Neural crest cell (in vitro differentiated cells): ENCODE measurements at places on chromosomes 7 and 10. TPM values are rescaled to one million over a fixed set of nuclear protein-coding genes. Genes with fewer than 3 reads are reported as not detected.

DNA sequence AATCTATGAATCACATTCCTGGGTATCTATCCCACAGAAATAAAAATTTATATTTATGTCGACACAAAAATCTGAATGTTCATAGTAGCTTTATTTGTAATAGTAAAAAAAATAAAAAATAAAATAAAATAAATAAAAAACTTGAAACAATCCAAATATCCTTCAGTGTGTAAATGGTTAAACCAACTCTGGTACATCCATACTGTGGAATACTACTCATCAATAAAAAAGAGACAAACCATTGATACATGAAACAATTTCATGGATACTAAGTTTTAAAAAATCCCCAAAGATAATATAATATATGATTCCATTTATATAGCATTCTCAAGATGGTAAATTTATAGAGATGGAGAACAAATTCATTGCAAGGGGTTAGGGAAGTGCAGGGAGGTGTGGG is 48.6 kb downstream of the USP6NL start:
- no peaks in the 10 kb centered on the region for H3K27me3 ChIP-seq
- no peak overlapping the region for H3K4me3 ChIP-seq
- H3K4me1 ChIP-seq: peaks cover 6% of the 10 kb centered on the region
- H3K36me3 ChIP-seq: peaks cover 11% of the 10 kb centered on the region
- DNase-seq: no peak

DNA sequence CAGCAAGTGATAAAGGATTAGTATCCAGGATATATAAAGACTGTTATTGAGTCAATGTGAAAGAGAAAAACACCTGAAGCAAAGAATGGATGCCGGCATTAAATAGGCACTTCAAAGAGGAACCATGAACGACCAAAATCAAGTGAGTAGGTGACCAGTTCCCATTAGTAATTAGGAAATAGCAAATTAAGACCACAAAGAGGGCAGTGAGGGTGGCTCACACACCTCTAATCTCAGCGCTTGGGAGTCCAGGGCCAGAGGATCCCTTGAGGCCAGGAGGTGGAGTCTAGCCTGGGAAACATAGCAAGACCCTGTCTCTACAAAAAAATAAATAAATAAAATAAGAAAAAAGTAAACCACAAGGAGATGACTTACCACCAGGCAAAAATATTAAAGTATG is 1.5 kb upstream of the ANTXRL start:
- H3K36me3 ChIP-seq: no peaks in the 10 kb centered on the region
- H3K27me3 ChIP-seq: peaks cover 79% of the 10 kb centered on the region
- H3K4me1 ChIP-seq: peaks cover 15% of the 10 kb centered on the region
- no peak for DNase-seq

GRCh38 chr7:123871998-123872867 is 27.3 kb downstream of the HYAL4 start:
- no peaks in the 10 kb centered on the region for H3K27me3 ChIP-seq
- H3K36me3 ChIP-seq: no peaks in the 10 kb centered on the region
- DNase-seq: peak; percentile 35
- no peak overlapping the region for H3K27ac ChIP-seq

Gene THAP5
- 28.2 and 31.9 TPM in 2 replicates for total RNA-seq

Gene AOAH
- not detected in 2 replicates for total RNA-seq

- DNase-seq: no peak
- peaks cover 4% of the 10 kb centered on the region for H3K27me3 ChIP-seq
- H3K4me3 ChIP-seq: no peak overlapping the region
- H3K4me1 ChIP-seq: peaks cover 5% of the 10 kb centered on the region
Observed at GRCh38 chr7:16397501-16398145, 23.7 kb downstream of the CRPPA start.

Gene MYO3A
- 0.82 and 1.4 TPM in 2 replicates for total RNA-seq

DNA sequence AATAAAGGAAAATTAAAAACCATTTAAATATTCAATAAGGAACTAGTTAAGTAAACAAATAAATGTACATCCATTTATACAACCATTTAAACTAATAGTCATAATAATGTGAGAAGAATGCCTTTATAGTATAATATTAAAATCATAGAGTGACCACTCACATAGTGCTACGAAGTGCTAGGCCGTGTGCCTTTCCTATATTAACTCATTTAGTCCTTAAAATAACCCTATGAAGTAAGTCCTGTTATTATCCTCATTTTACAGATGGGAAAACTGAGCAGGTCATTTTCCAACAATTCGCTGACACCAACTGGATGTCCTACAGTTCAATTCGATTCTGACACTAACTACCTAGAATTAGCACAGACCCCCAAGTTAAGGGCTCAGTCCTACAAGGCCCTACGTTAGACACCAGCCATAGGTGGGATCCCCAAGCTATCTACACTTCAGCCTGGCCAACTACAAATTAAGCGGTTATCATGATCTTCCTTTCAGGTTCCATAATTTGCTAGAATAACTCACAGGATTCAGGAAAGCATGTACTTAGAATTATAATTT is 4.1 kb downstream of the STRIP2 start:
- peaks cover 16% of the 10 kb centered on the region for H3K27me3 ChIP-seq
- no peak for DNase-seq
- H3K4me3 ChIP-seq: no peak overlapping the region
- H3K27ac ChIP-seq: no peak overlapping the region
- H3K36me3 ChIP-seq: peaks cover 4% of the 10 kb centered on the region
- H3K4me1 ChIP-seq: peaks cover 22% of the 10 kb centered on the region

Gene ANXA8
- total RNA-seq: not detected in 2 replicates

DNA sequence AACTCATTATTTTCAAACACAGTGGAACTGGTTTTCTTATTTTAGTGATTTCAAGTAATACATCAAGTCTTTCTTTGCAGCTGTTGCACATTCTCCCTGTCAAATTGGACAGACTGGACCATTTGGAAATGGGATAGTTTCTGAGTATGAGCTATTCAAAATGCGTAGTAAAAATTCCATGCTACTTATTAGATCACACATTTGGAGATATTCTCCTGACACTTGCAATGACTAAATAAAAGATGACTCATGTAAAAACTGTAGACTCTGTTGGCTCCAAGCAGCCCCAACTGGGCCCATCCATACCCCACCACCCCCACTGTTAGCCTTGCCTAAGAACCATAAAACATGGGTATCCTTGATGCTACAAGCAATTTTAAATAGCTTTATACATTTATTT is 25.9 kb upstream of the BICC1 start:
- no peak overlapping the region for H3K27ac ChIP-seq
- H3K4me1 ChIP-seq: no peaks in the 10 kb centered on the region
- DNase-seq: no peak
- H3K4me3 ChIP-seq: no peak overlapping the region

Gene SLC39A12
- not detected in 2 replicates for total RNA-seq

GRCh38 chr7:107591421-107591820 is 11.4 kb downstream of the BCAP29 start:
- H3K4me3 ChIP-seq: no peak overlapping the region
- DNase-seq: no peak
- H3K27ac ChIP-seq: no peak overlapping the region
- peaks cover 11% of the 10 kb centered on the region for H3K4me1 ChIP-seq

Gene MYL7
- total RNA-seq: not detected in 2 replicates

DNA sequence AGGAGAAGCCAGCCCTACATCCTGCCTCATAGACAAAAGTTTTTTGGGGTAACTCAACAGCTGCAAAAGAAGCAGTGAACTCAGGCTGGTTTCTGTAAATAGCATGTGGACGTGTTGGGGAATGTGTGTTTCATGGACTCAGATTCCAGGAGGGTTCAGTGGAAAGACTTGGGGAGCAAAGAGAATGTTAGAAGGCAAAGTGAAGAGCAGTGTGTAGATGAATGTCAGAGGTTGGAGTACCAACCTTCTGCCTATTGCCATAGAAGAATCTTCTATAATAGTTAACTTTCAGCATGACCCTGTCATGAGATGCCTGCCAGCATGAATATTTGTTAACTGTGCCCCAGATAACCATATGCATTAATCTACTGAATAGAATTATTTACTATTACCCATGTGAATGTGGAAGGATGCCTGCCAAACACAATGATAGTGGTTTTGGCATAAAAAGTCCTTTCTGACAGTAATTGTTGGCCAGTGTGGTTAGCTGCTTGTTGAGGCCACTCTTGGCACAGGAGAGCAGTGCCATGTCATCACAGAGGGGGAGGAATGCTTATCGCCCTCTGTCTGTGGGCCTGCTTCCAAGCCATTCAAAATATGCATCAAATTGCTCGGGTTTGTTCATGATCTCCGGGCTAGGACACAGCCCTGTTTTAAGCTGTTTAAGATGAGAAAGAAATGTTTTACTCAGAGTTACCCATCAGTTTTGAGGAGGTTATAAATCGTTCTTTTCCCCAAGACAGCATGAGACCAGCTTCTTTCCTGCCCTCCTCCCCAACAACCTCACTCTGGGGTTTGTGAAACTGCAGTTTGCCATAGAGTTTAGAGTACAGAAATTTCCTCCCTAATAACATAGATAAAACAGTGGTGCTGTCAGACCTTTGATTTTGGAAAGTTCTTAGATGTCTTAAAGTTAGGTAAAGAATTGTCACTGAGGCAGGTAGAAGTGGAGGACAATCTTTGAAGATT is 165.3 kb downstream of the WNT2 start:
- no peak for DNase-seq
- no peak overlapping the region for H3K27ac ChIP-seq
- no peaks in the 10 kb centered on the region for H3K27me3 ChIP-seq
- H3K4me3 ChIP-seq: no peak overlapping the region
- no peaks in the 10 kb centered on the region for H3K36me3 ChIP-seq

Gene MTERF1
- 11.9 and 14.6 TPM in 2 replicates for total RNA-seq

Gene ELFN1
- 8.5 and 9.4 TPM in 2 replicates for total RNA-seq

Gene HKDC1
- total RNA-seq: not detected in 2 replicates

DNA sequence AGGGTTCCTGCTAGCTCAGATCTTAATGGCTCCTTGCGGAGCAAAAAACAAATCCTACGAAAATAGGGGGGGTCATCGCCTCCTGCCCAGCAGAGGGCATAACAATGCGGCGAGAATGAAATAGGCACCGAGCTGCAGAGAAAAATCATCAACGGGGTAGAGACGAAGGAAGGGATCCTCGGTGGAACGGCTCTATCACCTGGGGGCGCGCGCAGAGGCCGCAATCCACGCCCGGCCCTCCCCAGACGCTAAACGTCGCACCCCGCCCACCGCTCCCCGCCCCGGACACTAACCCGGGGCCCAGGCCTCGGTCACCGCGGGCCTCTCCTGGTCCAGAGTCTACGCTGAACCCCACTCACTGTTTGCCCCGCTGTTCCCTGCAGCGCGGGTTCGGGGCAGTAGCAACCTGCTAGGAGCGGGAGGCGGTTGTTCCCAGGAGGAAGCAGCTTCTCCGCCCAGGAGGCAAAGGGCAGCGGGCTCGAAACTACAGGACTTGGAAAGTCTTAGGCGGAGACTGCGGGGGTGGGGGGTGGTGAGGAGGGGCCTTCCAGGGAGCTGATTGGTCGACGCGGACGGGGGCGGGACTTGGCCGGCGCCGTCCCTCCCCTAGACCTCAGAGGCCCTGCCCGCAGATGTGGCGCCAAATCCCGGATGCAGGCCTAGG is at the start of gene TCAF1:
TSS of gene TCAF1 (minus strand) at position 509 of the 664 bp plus-strand sequence. CDS start 25,568 bp downstream, outside the sequence.
- H3K4me3 ChIP-seq: peak within 1 kb of the TSS; percentile 97
- H3K27me3 ChIP-seq: no peaks in the 10 kb centered on the region
- H3K27ac ChIP-seq: peak within 1 kb of the TSS; percentile 97

Gene KIAA1217
- total RNA-seq: 8.8 and 10.5 TPM in 2 replicates

Gene CACNB2
- 2.1 and 2.2 TPM in 2 replicates for total RNA-seq

Gene CCL26
- not detected in 2 replicates for total RNA-seq

DNA sequence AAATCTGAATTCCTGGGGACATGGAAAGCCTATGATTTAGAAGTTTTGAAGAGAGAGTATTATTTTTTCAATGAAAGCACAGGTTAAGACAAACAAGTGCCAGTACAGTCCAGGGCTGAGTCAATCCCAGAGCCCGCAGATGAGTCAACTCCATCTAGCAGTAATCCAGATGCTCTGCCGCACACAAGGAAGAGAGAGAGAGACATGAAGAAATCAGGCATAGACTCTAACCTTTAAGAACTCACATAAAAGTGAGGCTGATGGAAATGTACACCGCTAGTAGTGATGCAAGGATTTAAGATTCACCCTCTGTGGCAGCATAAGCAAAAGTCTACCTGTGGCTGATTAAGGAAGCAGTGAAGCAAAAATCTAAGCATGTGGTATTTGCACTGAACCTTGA is 651.5 kb downstream of the TNS3 start:
- H3K36me3 ChIP-seq: peaks cover 2% of the 10 kb centered on the region
- no peak for DNase-seq
- no peak overlapping the region for H3K27ac ChIP-seq
- no peaks in the 10 kb centered on the region for H3K4me1 ChIP-seq
- H3K4me3 ChIP-seq: no peak overlapping the region

GRCh38 chr10:69458430-69459100 is 7.3 kb downstream of the TSPAN15 start:
- H3K4me1 ChIP-seq: peaks cover 6% of the 10 kb centered on the region
- H3K36me3 ChIP-seq: no peaks in the 10 kb centered on the region
- no peak for DNase-seq
- H3K27me3 ChIP-seq: peaks cover 1% of the 10 kb centered on the region
- no peak overlapping the region for H3K4me3 ChIP-seq

DNA sequence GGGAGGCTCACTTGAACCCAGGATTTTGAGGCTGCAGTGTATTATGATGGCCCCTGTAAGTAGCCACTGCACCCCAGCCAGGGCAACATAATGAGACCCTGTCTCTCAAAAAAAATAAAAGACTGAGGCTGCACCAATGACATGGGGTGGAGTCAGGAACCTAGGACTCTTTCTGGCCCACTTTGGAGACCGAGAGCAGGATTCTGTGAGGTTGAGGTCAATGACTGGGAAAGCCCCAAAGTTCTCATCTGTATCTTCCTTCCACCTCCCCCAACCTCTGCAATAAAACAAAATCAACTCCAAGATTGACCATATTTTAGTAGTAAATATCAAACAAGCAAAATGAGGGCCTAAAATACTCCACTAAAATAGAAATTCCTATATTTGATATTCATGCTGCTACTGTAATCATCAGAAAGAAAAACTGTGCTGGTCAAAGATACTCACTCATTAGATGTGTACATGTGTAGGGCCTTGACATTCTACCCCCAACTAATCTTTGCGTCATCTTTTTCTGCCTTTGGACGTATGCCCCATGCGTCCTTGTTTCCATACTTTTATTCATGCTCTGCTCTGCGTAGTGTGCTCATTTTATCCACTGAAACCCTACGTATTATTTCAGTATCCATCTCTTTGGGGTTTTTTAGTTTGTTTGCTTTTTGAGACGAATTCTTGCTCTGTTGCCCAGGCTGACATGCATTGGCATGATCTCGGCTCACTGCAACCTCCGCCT is 23.8 kb downstream of the WBP1L start:
- H3K4me1 ChIP-seq: peaks cover 13% of the 10 kb centered on the region
- no peak overlapping the region for H3K27ac ChIP-seq
- H3K4me3 ChIP-seq: no peak overlapping the region
- H3K27me3 ChIP-seq: peaks cover 17% of the 10 kb centered on the region
- no peak for DNase-seq

- H3K27me3 ChIP-seq: no peaks in the 10 kb centered on the region
- H3K4me3 ChIP-seq: no peak overlapping the region
- no peak for DNase-seq
- H3K27ac ChIP-seq: no peak overlapping the region
- H3K36me3 ChIP-seq: no peaks in the 10 kb centered on the region
Observed at GRCh38 chr10:17784688-17785087, 24.5 kb upstream of the MRC1 start.
